ENCODE measurements at places on chromosomes 2 and 18. TPM values are rescaled to one million over a fixed set of nuclear protein-coding genes. Genes with fewer than 3 reads are reported as not detected.

GRCh38 chr2:54915101-54915500, 135.2 kb downstream of the RTN4 start:
- no peak for DNase-seq

DNA sequence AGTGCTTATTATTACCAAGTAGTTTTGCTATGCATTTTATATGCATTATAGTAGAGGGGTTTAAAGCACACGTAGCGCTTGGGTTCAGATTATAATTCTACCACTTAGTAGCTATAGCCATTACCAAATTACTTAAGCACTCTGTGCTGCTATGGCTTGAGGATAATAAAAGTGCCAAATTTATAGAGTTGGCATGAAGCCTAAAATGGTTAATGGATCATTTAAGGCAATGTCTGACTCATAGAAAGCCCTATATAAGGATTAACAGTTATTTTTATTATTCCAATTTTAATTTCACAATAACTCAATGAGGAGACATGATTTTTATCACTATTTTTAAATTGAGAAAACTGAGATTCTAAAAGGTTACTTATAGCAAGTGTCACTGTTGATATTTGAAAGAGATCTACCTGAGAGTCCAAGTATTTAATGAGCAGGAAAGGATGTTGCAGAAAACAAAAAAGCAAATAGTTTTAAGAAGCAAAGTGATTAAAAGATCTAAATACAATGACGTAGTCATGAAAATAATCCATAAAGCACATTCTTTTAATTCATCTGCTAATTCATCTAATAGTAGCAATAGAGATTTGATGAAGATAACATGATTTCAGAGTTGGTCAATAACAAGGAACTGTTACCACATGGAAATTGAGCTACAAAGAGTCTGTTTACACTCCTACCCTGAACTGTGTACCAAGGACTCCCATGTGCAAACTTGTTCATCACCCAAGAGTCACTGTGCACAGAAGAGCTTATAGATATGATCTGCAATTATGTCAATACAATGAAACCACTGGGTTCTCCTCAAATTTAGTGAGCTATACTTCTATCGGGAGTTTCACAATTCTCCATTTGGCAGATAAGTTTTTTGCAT, 78.8 kb upstream of the DTNA start:
- DNase-seq, result no peak

DNA sequence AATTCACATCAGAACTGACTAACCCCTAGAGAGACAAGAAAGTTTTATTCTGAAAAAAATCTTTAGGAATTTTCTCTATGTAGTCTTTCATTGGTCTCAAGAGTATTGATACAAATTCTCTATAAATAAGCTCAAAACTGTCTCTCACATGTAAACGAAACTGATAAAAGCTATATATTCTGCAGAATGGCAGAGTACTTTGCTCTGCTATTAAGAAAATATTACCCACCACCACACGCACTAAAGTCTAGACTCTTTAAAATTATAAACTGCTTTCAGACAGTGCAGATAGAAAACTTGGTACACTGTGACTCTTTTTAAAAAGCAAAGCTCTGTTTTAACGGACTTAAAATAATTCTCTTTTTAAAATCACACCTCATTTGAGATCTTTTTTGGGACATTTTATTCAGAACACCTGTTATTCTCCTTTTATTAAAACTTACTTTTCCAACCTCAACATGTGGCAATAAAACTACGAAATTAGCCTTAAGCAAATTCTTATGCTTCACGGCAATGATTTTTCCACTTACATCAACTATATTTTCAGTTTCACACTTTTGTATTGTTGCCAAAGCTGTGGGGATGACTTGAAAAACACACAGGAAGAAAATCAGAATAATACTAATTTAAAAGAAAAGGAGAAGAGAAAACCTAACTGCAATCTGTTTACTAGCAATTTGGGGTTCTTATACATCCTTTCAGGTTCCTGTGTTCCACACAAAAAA, 58.0 kb downstream of the CCDC88A start:
- DNase-seq, result no peak

GRCh38 chr2:41853427-41854191, 194.2 kb upstream of the PKDCC start:
- peak; percentile 50 for DNase-seq

DNA sequence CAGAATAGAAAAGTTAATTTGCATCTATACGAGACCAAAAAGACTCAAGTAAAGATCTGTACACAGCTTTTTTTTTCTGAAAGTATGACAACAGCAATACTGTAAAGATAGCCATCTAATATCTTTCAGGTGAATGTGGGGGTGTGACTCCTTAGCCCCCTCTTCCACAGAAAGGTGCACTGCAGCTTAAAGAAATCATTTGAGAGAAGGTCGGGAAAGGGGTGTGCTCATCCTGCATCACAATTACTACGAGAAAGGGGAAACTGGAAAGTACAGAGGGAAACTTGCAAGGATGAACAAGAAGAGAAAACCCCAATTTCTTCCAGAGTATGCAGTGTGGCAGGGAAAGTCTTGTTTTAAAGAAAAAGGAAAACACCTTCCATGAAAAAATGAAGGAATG, 255.6 kb downstream of the CCDC178 start:
- DNase-seq, result no peak

GRCh38 chr18:37280701-37281393, 284.8 kb downstream of the CELF4 start:
- DNase-seq, result no peak

DNA sequence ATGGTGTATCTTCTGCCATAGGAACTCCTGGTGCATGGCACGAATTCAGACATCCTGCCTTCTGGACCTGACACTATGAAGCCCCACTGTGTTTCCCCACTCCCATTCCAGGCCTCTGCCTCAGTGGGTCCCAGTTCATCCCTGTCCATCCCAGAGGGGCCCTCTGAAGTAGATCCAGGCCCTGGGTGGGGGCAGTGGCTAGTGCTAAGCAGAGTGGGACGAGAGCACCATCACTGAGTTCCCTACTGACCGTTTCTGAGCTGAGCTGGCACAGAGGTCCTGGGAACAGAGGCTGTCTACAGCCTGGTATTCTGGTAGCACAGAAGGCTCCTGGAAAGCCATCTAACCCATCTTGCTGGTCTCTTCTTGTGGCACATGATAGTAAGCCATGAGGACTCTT, 54.0 kb downstream of the ATOH8 start:
- DNase-seq, result no peak

- no peak for DNase-seq
Observed at GRCh38 chr2:129252781-129253460, 726.5 kb upstream of the RAB6C start.

GRCh38 chr18:39380186-39380725, 1814.7 kb upstream of the CELF4 start:
- DNase-seq, result no peak

- DNase-seq, result no peak
Observed at GRCh38 chr2:167471734-167472133, 583.5 kb downstream of the XIRP2 start.

DNA sequence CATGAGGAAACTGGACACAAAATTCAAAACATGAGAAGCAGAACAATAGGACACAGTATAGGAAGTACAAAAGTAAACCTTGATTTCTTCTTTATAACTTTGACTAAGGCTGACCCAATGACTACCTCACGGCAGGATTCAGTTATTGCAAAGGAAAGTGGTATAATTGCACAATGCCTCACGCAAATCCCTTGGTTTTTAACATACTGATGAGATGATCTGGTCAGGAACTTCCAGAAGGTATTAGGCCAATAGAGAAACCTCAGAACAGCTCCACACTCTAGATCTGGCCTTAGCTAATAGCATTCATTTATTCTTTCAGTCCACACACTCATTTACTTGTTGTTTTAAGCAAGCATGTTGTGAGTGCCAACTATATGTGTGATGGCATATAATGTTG, 1526.9 kb upstream of the ACVR2A start:
- peak; percentile 1 for DNase-seq

The ALK gene
- total RNA-seq, result 0.26 TPM

The UGT1A5 gene
- total RNA-seq, result not detected

The CFAP221 gene
- 0.57 TPM for total RNA-seq

Data from A172 (cell line).